Stimulated activated CD8-positive, alpha-beta memory T cell treated with anti-CD3 and anti-CD28 coated beads, Interleukin-4, amount 100 ng/mL, for 1 hour (primary cell): ENCODE measurements at places on chromosomes 6 and 20.

DNA sequence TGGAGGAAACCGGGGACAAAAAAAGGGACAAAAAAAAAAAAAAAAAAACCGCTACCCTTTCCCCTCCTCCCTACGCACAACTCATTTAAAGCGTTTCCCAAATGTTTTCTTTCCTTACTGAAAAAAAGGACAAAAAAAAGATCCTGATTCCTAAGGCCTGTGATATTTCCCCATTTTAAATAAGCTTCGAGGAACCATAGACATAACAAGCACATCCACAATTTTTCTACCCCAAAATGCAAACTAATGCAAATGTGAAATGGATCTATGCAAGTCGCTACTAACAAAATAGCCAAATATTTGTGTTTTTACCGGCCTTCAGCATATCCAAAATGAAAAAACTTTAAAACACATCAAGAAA is 1.4 kb upstream of the ZNF217 start:
- no peak for DNase-seq

- DNase-seq = no peak
These were observed 91.5 kb downstream of the HIVEP2 start for GRCh38 chr6:142853244-142854180.

DNA sequence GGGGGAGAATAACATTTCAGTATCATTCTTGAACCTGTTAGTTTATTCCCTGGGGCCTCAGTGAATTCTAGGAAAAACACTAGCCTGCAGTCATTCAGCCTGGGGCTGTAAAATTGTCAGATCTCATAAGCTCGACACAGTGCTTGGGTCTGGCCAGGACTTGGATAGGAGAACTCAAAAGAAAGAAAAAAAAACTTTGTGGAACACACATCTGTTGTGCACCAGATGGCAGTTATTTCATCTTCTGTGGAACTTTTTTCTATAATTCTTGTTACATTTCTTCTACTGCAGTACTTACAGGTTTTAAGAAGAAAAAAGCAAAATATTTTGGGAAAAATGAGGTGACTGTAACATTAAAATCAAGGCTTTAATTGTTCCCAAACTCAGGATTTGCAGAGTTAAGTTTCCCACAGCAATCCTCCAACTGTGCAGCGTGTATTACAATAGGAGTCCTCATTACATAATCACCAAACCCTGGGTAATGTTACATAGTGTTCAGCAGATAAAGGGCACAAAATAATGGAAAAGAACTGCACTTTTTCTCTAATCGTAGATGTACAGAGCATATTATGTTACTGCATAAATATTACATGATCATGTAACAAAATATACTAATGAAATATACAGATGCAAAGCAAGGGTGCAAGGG is 531.1 kb upstream of the CITED2 start:
- DNase-seq = no peak

- no peak for DNase-seq
These were observed 45.1 kb downstream of the OGFRL1 start for GRCh38 chr6:71333697-71334096.

GRCh38 chr20:59731376-59731775 is 127.0 kb downstream of the PHACTR3 start:
- DNase-seq = no peak

GRCh38 chr6:108711071-108711470 is 137.2 kb upstream of the ARMC2 start:
- DNase-seq = no peak

DNA sequence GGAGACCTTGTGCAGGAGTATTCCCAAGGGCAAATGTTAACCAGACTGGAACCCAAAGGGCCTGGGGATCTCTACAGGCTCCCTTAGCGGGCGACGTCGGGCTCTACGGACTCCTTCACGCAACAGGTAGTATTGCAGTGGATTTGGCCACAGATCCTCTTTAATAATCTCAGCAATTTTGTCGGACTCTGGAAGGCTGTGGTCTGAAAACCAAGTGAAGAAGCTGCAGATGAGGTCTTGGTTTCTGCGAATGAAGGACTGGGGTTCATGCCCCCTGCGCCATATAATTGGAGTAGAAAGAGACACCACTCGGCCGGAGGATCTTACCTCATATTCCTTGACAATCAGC is 1.3 kb downstream of the TSPYL1 start:
- no peak for DNase-seq

DNA sequence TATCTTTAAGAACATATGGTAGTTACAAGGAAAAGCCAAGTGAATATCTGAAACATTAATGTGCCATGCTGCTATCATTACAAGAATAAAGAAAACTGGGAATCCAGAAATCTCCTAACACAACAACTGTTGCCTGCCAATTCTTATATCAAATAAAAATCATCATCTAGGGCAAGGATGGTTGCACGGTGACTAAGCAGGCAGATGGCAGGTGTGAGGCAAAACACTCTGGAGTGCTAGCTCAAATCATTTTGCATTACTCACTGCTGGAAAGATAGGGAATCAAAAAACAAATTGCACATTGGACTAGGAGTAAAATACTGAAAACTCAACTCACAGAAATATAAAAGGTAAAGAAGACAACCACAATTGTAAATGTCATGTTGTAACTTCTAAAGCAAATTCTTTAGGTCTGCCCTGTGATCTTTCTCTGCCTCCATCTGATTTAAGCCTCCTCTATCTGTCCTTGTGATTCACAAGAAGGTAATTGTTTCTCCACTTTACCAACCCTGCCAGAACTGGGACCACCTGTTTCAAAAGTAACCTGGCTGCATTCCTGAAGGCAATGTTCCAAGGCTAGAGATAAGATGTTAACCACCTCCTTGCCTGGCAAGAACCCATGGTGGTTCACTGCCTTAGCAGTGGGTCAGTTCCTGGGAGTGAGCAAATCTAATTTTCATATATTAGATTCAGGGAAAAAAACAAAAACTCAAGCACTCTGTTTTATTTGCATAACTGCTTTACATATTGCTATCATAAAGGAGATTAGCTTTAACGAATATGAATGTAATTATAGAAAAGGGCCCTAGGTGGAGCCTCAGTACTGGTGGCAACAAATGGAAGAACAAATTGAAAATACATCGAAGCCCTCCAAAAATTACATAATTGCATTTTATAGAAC is 33.1 kb upstream of the LCA5 start:
- no peak for DNase-seq

DNA sequence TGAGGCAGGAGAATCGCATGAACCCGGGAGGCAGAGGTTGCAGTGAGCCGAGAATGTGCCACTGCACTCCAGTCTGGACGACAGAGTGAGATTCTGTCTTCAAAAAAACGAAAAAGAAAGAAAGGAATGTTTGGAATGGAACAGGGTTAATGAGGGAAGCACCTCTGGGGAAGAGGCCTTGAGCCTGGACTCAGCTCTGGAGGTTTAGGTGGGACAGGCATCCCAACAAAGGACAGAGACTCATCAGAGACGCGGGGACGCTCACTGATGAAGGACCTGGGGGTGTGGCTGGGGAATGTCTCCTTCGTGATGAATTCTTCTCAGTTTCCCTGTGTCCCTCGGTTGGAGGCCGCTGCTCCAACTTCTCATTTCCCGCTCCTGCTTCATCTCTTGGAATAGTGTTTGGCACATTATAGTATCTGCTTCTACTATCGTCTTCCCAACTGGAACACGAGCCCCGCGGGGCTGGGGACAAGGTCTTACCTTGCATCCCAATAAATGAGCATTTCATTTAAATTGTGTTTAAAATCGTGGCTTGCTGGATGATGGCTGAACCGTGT is 27.6 kb downstream of the KIF25 start:
- no peak for DNase-seq

DNA sequence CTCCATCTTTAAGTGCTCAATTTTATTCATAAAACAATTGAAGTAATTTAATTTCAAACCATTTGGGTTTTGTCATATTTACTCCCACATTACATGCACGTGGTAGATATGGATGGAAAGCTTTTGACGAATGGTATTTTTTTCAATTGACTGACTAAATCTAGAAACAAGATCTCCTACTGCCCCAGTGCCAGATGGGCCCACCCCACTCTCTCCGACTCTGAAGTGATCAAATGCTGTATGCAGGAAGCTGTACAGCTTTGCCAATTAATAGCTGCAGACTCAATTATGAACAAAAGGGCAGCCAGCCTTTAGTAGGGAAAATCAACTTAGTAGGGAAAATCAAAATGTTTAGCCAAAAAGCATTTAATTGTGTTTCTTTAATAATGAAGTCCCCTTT is 46.2 kb downstream of the PACRG start:
- no peak for DNase-seq

- no peak for DNase-seq
These were observed 153.1 kb upstream of the SIM1 start for GRCh38 chr6:100617633-100618350.

GRCh38 chr6:88499845-88500699 is 333.9 kb upstream of the CNR1 start:
- no peak for DNase-seq

DNA sequence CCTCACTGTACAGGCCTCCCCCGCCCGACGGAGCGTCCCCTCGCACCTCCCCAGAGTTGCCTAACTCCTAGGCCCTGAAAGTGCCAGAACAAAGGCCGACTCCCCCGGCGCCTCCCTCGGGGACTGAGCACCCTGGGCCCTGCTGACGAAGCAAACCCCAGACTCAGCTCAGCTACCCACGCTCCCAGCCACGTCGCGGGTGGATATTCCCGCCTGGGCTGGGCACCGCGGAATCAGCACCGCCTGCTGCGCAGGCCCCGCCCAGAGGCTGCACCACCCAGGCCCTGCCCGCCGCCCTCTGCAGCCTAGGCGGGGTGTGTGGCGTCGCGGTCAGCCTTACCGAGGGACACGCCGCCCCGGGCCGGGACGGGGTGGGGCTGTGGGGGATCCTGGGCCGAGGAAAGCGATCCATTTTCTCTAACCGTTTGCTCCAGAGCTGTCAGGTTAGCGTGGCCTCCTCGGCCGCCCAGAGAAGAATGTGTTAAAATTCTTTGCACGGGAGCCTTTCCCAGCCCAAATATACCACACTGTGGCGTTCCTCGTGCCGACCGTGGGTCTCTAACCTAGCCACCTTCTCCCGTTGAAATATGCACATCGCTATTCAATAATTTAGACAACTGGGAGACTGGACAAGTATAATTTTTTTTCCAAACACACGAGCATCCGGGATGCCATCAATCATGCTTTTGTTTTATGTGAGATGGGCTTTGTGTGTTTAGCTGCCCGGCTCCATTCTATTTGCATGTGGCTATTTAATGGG is 31.4 kb downstream of the TFAP2A start:
- DNase-seq = no peak

DNA sequence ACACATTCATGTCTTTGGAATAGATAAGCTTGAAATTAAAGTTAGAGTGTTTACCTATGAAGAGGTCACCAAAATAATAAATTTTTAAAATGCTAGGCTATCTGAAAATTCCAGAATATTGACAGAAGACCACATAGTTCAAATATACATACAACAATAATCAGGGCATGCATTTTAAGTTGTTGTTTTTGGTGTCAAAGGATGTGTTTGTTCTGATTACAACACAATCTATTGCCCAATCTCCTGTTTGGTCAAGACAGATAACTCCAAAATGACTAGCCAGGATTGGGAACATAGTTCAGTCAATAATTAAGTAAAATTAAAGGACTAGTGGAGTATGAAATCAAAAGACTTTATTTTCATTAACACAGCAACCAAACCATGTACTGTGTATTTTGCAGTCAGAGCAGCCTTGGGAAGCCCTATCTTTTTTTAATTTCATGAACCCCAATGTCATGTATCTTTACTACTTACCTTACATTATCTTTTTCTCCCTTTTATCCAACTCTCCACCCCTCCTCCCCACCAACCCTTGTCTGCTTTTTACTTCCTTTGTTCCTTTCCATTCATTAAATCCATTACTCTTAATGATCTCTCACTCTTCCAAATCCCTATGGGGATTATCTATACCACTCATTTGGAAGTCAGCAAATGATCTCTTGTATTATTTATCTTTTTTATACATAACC is 111.2 kb downstream of the CDK19 start:
- DNase-seq = no peak

DNA sequence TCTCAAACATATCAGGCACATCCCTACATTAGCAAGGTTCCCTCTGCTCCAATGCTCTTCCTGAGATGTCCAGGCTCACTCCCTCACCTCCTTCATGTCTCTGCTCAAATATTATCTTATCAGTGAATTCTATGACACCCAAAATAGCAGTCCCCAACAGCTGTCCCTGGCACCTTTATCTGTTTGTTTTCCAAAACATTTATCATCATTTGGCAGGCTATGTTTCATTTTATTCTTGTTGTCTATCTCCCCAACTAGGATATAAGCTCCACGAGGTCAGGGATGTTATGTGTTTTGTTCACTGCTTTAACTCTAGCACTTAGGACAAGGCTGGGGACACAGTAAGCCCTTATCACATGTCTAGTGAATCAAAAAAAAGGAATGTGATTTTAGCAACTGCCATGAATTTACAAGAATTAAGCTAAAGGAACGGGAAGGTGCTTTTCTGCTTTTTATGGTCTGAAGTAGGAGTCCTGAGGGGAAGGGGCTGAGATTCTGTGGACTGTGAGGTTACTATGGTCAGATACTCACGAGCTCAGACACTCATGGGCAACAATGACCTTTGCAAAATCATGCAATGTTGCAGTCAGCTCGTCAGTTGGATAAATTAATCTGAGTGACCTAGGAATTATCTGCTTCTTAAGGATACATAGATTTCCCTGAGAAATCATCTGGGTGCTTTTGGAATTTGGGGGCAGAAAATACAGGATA is 1.9 kb upstream of the IL22RA2 start:
- no peak for DNase-seq

DNA sequence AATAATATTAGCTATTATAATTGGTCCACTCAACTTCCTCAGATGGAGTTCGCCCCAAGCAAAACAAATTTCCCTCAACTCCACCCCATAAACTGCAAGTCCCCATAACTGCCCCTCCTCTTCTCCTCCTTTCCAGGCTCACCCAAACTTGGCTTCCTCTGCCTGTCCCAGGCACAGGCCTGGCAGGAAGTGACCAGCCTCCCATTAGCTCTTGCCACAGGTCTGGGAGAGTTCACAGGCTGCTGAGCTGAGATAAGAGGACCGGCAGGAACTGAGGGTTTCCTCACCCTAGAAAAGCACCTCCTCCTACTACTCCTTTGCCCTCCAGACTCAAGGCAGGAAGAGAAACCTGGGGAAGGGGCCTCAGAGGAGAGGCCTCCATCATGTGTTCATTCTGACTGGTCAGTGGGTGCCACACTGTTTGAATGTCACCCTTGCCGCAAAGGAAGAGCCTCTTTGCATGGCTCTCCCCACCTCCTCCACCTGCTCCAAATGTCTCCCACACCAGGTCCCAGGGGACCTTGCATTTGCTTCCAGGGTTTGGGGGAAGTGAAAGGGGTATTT is 24.5 kb upstream of the SMIM29 start:
- no peak for DNase-seq
